Chondrocyte (in vitro differentiated cells): ENCODE measurements at places on chromosomes 7 and 10. TPM values are rescaled to one million over a fixed set of nuclear protein-coding genes. Genes with fewer than 3 reads are reported as not detected.

DNA sequence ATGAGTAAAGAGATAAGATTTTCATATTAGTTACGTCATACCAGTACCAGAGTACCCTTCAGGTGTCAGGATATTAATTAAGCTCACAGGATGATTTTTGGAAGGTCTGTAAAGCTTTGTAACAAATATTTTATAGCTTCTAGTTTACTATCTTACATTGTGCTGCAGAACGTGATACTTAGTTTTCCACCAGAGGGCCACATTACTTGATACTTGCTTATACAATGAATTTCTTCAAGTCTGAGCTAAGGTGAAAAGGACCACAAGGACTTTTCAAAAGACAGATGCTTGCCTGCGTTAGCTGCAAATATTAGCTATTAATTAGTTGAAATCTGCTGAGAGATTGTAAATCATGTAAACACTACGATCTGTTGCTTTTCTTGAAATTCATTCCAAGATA, 12.2 kb downstream of the FOXP2 start:
- no peak overlapping the region for H3K27ac ChIP-seq
- no peaks in the 10 kb centered on the region for H3K27me3 ChIP-seq
- DNase-seq = no peak
- no peaks in the 10 kb centered on the region for H3K36me3 ChIP-seq

GRCh38 chr10:128206676-128207075, 80.5 kb upstream of the MKI67 start:
- H3K4me1 ChIP-seq = peaks cover 2% of the 10 kb centered on the region
- H3K4me3 ChIP-seq = no peak overlapping the region
- no peak for DNase-seq
- H3K27ac ChIP-seq = no peak overlapping the region
- H3K27me3 ChIP-seq = no peaks in the 10 kb centered on the region

DNA sequence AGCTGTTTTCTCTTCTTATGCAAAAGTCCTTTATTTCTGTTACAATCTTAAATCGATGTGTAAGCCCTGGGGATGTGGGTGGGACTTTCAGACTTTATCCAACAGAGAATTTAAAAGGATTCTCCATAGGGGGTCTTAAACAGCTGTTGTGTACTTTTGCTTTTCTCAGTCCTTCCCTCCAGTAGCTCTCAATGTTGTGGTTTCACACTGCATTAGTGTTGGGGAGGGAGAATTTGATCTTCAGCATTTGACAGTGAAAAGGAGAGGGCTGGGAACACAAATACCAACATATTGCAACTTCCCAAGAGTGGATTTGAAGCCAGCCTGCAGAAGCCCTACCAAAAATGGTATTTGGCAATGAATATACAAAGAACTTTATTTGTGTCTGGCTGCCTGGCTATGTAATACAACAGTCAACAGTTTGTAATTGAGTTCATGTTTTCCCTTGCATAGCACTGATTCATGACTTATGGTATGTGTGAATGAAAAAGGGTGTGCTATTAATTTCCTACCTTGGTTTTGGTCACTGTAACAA, 80.1 kb upstream of the CAPZA2 start:
- peak overlapping the region; percentile 65 for H3K27ac ChIP-seq
- no peak for DNase-seq
- peaks cover 2% of the 10 kb centered on the region for H3K36me3 ChIP-seq
- no peaks in the 10 kb centered on the region for H3K27me3 ChIP-seq
- H3K4me3 ChIP-seq = no peak overlapping the region

GRCh38 chr10:44386546-44387052, 1.7 kb upstream of the CXCL12 start:
- H3K27me3 ChIP-seq = peaks cover 1% of the 10 kb centered on the region
- no peak overlapping the region for H3K27ac ChIP-seq
- peaks cover 33% of the 10 kb centered on the region for H3K4me1 ChIP-seq
- DNase-seq = peak; percentile 79
- H3K4me3 ChIP-seq = no peak overlapping the region
- H3K36me3 ChIP-seq = no peaks in the 10 kb centered on the region

DNA sequence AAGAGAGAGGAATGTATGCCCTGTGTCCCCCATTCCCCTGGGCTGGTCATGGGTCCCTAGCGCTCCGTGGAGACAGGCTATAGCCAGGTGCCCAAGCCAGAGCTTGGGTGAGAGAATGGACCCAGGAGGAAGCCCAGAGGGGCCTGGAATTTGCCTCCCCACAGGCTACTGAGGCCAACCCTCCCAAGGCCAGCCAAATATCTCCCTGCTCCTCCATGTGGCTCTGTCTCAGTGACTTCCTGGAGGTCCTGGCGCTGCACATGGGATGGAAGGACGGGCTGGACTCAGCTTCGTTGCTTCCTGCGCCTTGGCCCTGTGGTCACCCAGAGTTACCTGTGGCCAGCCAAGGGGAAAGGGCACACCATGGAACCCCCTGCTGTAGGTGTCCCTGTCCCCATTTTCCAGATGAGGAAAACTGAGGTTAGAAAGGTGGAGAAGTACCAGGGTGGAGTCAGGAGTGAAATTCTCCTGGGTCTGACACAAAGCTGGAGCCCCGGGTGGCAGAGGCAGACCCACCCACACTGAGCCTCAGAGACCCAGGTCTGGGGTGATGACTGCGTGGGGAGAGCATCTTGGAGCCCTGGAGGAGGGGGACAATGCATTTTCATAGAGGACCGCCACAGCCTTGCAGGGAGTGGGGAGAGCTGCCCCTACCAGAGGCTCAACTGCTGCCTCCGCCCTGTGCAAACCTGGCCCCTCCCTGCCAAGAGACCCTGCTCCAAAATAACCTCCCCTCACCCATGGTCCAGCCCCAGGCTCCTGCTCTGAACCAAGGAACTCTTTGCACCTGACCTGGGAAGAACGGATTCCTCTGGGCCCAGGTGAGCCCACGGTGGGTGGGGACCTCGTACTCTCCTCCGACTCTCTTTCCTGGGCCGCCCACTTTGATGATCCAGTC, 42.6 kb downstream of the TMEM270 start:
- peak; percentile 62 for DNase-seq
- H3K27me3 ChIP-seq = no peaks in the 10 kb centered on the region
- no peaks in the 10 kb centered on the region for H3K36me3 ChIP-seq
- peak overlapping the region; percentile 64 for H3K27ac ChIP-seq
- H3K4me3 ChIP-seq = no peak overlapping the region

GRCh38 chr7:70663680-70664079, 468.3 kb upstream of the GALNT17 start:
- DNase-seq = no peak
- H3K4me3 ChIP-seq = no peak overlapping the region
- H3K27me3 ChIP-seq = no peaks in the 10 kb centered on the region
- H3K27ac ChIP-seq = no peak overlapping the region
- peaks cover 5% of the 10 kb centered on the region for H3K4me1 ChIP-seq

DNA sequence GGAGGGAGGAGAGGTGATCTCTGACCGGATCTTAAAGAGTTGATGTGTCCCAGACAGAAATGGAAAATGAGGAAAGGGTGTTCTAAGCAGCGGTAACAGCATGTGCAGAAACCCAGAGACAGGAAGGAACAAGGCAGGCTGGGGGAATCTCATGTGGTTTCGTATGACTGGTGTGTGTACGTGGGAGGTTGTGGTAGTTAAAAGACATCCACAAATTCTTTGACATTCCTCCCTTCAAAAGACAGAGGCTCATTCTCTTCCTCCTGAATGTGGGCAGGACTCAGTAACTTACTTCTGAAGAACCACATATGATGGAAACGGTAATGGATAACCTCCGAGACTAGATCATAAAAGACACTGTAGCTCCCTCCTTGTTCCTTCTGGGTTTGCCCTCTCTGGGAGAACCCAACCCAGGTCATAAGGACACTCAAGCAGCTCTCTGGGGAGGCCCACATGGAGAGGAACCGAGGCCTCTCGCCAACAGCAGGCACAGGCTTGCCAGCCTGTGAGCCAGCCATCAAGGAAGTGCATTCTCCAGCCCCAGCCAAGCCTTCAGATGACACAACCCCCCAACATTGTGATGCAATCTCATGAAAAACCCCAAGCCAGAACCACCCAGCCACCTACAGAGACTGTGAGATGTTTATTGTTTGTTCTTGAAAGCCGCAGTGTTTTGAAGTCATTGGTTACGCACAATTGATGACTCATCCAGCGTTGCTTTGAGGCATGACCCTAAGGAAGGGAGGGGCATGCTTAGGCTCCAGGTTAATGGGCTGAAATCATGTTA, 116.0 kb downstream of the SLIT1 start:
- H3K27ac ChIP-seq = no peak overlapping the region
- H3K4me1 ChIP-seq = no peaks in the 10 kb centered on the region
- H3K36me3 ChIP-seq = no peaks in the 10 kb centered on the region
- H3K27me3 ChIP-seq = peaks cover 54% of the 10 kb centered on the region
- H3K4me3 ChIP-seq = no peak overlapping the region

DNA sequence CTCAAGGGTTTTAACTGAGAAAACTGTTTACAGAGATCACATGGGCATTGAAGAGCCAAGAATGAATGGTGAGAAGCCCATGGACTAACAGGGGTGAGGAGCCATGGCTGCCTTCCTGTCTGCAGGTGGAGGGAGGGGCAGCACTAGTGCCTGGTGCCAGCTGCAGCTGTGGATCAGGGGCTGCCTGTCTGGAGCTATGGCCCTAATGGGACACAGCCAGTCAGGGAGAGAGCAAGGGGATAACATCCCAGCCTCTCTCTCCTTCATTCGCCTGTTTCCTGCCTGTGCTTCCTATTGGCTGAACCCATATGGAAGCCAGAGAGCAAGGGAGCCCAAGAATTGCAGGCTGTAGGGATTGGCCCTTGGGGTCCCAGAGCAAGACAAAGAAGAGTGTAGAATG, 125.8 kb upstream of the GAD2 start:
- no peak overlapping the region for H3K4me3 ChIP-seq
- H3K27me3 ChIP-seq = peaks cover 2% of the 10 kb centered on the region
- DNase-seq = peak; percentile 51
- no peaks in the 10 kb centered on the region for H3K36me3 ChIP-seq

GRCh38 chr10:7230036-7230435, 180.8 kb downstream of the SFMBT2 start:
- no peak for DNase-seq
- H3K4me1 ChIP-seq = peaks cover 10% of the 10 kb centered on the region
- H3K27me3 ChIP-seq = no peaks in the 10 kb centered on the region
- H3K36me3 ChIP-seq = peaks cover 3% of the 10 kb centered on the region

GRCh38 chr10:47238331-47239095, 61.5 kb upstream of the GDF10 start:
- H3K27me3 ChIP-seq = peaks cover 7% of the 10 kb centered on the region
- no peaks in the 10 kb centered on the region for H3K36me3 ChIP-seq
- H3K4me1 ChIP-seq = peaks cover 5% of the 10 kb centered on the region
- no peak overlapping the region for H3K27ac ChIP-seq

GRCh38 chr10:79047875-79048638, 20.7 kb upstream of the ZMIZ1 start:
- H3K36me3 ChIP-seq = no peaks in the 10 kb centered on the region
- peaks cover 20% of the 10 kb centered on the region for H3K4me1 ChIP-seq
- H3K4me3 ChIP-seq = no peak overlapping the region
- DNase-seq = peak; percentile 62
- no peak overlapping the region for H3K27ac ChIP-seq
- H3K27me3 ChIP-seq = peaks cover 10% of the 10 kb centered on the region

DNA sequence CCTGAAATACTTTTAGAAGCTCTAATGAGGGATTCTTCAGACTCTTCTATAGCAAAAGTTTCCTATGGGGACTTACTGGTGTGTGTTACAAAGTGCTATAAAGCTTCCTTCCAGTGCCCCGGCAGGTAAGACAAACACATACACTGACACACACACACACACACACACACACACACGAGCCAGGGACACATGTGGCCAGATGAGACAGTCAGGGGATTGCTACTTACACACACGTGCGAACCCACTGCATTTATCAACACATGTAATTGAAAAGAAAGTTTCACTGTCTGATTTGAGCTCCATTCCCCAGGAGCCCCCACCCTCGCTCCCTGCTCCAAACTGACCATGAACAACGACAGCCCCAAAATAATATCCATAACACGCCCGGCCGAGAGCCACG, 119.8 kb downstream of the PRPF18 start:
- DNase-seq = no peak
- H3K27me3 ChIP-seq = no peaks in the 10 kb centered on the region
- H3K4me1 ChIP-seq = peaks cover 80% of the 10 kb centered on the region
- H3K36me3 ChIP-seq = peaks cover 22% of the 10 kb centered on the region
- H3K27ac ChIP-seq = peak overlapping the region; percentile 88

DNA sequence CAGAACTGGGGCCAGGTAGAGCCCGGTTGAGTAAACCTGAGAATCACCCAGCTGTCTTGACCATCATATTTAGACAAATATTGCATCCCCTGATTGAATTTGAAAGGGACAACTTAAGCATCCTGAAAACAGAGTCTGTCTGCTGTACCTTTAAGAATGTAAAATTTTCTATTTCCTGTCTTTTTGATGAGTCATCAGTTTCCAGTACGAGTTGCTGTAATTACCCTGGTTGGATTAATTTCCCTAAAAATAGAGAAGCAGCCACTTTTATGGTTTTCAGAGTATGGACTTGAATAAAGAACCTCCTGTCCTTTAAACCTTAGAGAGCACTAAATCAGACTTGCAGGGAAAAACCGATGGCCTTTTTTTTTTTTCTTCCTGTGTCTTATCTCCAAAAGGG, 164.6 kb upstream of the SH2B2 start:
- peak overlapping the region; percentile 85 for H3K27ac ChIP-seq
- no peak for DNase-seq
- H3K4me3 ChIP-seq = no peak overlapping the region
- H3K4me1 ChIP-seq = peaks cover 54% of the 10 kb centered on the region

DNA sequence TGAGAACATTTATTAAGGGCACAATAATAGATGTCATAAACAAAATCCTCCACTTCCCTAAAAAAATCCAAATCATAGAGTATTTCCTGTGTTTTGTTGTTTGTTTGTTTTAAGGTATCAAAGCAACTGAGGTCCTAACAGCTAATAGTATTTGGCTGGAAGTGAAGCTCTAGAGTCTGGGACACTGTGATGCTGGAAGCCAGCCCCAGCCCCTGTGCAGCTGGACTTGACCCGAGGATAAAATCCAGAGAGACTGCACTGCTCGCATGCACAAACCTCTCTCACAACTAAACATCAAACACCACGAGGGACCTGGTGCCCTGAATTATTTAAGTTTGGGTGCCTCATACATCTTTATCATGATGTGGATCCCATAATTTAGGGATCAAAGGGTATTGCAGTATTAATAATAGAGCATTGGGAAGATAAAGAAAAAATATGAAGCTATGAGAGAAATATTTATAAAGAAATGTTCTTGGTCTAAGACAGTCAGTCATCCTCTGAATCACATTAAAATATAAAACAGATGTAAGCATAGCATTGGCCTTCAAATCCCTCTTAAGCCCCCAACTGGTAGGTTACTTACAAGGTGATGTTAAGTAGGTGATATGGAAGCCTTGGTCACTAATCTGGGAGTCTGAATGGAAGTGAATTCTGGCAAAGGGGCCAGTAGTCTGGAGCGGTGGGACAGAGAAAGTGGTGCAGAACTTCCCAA, 44.4 kb downstream of the CUBN start:
- H3K4me3 ChIP-seq = no peak overlapping the region
- H3K36me3 ChIP-seq = no peaks in the 10 kb centered on the region
- H3K27ac ChIP-seq = no peak overlapping the region
- H3K4me1 ChIP-seq = peaks cover 11% of the 10 kb centered on the region
- no peaks in the 10 kb centered on the region for H3K27me3 ChIP-seq

The PDK4 gene
- total RNA-seq = 1.9 to 8.6 TPM (median 7.3 TPM) in 3 replicates

The ANKRD61 gene
- not detected in 3 replicates for total RNA-seq

The NUTM2A gene
- 1.1 to 1.3 TPM (median 1.2 TPM) in 3 replicates for total RNA-seq

The CASTOR2 gene
- 9.6 to 16.6 TPM (median 10.3 TPM) in 3 replicates for total RNA-seq

The FGL2 gene
- total RNA-seq = 0.19 TPM in 1 of 3 replicates, not detected in the others

The ARPC1B gene
- total RNA-seq = 120 to 134 TPM (median 130 TPM) in 3 replicates

The DPYSL4 gene
- 19.9 to 37.6 TPM (median 35.2 TPM) in 3 replicates for total RNA-seq
